ENCODE measurements at places on chromosomes 2 and 18.

DNA sequence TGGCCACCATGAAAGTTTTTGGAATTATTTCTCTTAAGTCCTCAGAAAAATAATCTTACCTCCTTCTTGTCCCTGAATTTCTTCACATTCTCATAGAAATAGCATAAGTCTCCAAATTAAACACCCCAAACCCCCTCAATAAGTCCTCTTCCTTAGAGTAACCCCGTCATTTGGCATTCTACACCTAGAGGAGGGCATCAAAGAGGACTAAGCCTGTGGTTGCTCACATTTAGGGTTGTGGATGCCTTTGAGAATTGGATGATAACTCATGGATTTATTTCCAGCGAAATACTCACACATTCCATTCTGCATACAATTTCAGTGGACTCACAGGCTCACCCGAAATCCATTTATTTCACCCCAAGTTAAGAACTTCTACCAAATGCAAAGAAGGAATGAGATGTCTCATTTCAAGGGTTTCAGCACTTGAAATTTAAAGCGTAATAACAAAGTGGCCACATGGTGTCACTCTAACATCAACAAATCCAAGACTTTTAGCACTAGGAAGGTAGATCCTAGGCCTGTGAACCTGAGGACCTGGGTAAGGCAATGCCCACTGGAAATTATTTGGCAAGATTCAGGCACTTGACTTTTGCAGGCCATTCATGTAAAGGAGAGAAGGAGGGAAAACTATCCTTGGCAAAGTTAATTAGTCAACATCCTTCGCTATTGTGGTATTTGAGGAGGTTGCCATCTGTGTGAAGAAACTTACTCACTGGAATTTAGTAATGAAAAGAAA, 24.6 kb downstream of the DYTN start:
- peak; percentile 75 for DNase-seq

DNA sequence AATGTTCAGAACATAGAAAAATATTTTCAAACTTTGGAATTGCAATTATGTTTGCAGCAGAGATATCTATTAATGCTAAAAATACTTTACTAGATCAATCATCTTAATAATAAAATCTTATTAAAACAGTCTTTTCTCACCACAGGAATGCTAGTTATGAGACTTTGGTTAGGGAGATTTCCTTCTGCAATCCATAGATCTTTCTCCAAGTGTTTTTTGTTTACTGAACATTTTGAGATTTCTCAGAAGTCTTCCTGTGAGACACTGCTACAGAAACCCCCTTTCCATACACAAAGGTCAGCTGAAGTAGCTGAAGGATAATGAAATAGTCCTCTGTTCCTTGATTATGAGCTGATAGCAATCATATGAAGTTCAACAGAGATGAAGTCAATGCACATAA, 59.4 kb upstream of the RAPH1 start:
- no peak for DNase-seq

GRCh38 chr2:72794572-72794971, 31.3 kb downstream of the EXOC6B start:
- DNase-seq: no peak

DNA sequence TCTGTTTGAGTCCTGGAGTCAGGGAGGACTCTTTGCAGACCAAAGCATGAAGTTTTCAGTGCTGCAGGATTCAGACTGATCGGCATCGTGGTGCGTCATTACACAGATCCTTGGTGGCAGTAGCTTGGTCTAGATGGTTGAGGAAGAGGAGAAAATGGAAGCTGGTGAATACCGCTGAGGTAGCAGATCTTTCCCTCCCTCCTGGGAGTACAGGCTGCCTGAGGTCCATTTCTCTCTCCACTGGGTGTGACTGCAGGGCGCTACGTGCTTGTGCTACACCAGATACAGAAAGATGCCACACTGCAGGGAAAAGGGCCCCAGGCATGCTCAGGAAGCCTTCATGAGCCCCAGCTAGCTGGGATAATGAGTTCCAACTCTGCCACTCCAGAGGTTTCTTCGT, 3.3 kb upstream of the CNDP1 start:
- DNase-seq: no peak

DNA sequence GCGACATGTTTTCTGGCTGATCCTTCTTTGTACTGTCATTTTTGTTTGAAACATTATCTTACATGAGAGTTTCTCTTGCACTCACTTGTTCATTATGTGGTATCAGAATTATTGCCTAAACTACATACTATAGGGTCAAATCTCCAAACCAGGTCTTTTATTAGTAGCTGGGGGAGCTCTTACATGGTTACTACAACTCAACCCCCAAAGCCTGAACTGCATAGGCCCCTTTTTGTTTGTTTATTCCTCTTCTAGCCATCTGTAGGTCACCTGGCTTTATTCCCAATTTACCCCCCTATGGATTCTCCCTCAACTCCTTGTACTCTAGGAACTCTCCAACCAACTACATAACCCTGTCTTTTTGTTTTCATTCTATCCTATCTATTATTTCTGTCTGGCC, 46.7 kb downstream of the PUM2 start:
- DNase-seq: no peak

DNA sequence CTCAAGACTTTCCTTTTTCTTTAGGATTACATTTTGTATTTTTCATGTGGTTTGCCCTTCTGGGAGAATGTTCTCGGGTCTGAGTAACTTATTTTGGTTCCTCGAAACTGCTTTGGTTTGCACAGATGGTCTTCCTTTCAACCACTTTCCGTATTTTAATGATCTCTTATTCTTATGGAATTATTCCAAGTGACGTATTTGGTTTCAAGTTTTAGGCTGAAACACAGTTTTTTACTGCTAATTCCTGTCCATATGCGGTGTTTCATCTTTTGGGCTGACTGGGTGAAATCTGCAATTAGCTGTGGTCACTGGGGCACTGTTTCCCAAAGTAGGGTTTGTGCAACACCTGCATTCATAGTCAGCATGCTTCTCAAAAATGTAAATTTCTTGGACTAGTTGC, 122.7 kb downstream of the CAPN13 start:
- no peak for DNase-seq

- no peak for DNase-seq
Observed at GRCh38 chr18:2536493-2536892, 34.8 kb downstream of the METTL4 start.

DNA sequence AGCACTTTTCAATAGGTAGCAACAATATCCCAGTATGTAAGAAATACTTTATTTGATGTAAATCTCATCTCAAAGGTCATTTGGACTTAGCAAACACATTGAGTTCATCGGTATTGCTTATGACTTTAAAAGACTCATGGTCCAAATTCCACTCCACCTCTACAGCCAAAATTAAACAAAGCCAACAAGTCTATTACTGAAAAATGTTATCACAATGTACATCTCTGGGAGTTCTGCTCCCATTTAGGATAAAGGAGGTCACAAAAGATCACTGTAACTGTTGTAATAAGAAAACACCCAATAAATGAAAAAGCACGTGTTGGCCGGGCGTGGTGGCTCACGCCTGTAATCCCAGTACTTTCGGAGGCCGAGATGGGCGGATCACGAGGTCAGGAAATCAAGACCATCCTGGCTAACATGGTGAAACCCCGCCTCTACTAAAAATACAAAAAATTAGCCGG, 50.0 kb downstream of the ESCO1 start:
- DNase-seq: no peak

DNA sequence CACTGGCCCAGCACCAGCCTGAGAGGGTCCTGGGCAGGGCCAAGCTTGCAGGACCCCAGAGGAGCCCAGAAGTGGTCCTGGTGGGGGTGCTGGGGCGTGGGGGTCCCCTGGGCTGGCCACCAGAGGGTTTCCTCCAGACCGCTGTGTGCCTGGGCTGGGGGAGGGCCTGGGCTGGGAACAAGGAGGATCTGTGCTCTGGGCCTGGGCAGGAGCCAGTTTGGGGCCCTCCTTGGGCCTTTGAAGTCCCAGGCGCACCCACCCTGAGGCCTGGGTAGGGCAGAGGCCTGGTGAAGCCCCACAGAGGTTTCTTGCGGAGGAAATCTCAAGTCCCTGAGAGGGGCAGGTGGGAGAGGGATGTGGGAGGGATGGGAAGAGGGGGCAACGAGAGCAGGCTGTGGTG, 63.4 kb upstream of the GPC1 start:
- no peak for DNase-seq

- peak; percentile 90 for DNase-seq
Observed at GRCh38 chr2:33497221-33497650, 20.8 kb downstream of the RASGRP3 start.

DNA sequence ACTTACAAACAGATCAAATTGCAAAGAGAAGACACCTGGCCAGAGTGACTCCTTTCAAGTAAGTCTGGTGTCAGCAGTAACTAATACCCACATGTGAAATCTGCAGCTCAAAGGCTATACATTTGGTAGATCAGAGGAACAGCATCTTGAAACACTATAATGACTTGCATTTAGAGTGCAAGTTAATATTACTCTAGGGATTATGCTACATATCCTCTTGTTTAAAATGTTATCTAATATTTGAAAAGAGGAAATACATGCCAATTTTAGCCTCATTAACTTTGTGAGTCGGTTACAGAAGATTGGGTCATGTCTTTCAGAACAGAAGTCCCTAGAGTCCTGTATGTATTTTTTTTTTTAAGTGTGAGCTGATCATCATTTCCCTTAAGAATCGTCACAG, 15.2 kb downstream of the LANCL1 start:
- peak; percentile 88 for DNase-seq

- DNase-seq: peak; percentile 8
Observed at GRCh38 chr18:74370115-74370514, 54.5 kb downstream of the C18orf63 start.

- DNase-seq: peak; percentile 25
Observed at GRCh38 chr2:215171151-215171550, 32.7 kb upstream of the ABCA12 start.

DNA sequence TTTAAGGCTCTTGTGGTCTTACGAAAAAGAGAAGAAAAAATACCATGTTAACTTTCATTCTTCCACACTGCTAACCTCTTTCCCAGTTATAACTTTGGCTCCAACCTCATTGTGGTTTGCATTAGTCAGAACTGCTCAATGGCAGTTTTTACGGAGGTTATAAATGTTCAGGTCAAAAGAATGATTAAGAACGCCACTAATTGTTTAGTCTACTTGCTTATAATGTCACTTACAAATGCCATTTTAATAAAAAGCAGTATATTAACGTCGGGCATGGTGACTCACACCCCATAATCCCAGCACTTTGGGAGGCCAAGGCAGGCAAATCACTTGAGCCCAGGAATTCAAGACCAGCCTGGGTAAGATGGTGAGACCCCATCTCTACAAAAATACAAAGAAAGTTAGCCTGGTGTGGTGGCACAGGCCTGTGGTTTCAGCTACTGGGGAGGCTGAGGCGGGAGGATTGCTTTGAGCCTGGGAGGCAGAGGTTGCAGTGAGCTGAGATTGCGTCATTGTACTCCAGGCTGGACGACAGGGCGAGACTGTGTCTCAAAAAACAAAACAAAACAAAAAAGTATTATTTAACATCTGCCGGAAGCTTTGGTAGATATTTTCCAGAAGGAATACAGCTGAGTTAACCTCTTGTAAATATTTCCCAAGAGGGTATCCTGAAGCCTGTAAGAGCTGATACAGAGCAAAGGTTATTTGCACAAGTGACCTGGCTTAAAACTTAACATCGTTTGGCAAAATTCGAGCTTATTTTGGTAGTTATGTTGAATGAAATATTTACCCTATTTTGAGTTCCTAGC, 5.1 kb downstream of the AGPS start:
- peak; percentile 62 for DNase-seq

DNA sequence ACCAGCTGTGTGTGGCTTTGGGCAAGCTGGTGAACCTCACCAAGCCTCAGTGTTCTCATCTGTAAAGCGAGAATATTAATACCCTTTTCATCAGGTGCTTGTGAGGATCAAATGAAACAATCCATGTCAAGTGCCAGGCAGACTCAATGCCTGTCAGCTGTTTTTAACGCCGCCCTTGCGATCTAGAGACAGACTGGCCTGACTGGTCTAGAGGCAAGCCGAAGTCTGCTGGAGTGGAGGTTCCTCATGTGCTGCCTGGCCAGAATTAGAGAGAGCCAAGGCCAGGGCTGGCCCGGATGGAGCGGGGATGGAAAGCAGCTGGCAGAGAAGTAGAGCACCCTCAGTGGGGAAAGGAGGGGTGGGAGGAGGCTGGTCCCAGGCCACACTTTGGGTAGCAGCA, 74.5 kb upstream of the B3GNT7 start:
- peak; percentile 55 for DNase-seq

- no peak for DNase-seq
Observed at GRCh38 chr2:133109772-133110171, 439.8 kb upstream of the LYPD1 start.

DNA sequence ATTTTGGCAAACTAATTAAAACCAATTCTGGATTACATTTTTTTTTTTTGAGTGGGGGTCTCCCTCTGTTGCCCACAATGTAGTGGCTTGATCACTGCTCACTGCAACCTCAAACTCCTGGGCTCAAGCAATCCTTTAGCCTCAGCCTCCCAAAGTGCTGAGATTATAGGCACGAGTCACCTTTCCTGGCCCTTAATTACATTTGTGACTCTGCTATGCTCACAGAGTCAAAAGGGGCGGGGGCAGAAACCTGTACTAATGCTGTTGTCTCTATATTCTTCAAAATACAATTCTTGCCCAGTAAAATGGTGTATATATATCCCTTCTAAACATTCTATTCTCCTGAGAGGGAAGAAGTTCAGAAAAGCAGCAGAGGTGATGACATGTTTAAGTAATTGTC, 23.2 kb downstream of the PRKD3 start:
- DNase-seq: peak; percentile 21

- DNase-seq: no peak
Observed at GRCh38 chr2:3285901-3286645, 91.5 kb downstream of the EIPR1 start.

DNA sequence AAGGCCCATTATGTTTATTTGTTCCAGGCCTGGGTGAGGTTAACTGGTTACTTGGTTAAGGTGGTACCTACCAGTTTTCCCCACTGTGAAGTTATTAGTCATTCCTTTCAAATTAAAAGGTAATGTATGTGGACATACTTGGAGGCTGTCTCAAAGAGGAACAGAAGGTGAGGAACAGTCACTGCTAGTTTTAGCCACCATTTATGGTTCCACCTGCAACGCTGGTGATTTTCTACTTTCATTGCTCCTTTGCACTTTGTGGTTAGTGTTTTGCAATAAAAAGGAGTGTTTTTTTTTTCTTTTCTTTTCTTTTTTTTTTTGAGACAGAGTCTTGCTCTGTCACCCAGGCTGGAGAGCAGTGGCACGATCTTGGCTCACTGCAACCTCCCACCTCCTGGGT, 6.1 kb upstream of the ST6GAL2 start:
- DNase-seq: no peak

GRCh38 chr2:202171241-202171825, 67.1 kb downstream of the SUMO1 start:
- DNase-seq: peak; percentile 38

GRCh38 chr2:10924859-10925258, 13.1 kb downstream of the KCNF1 start:
- DNase-seq: no peak

GRCh38 chr2:224934526-224935188, 107.6 kb downstream of the DOCK10 start:
- no peak for DNase-seq

- peak; percentile 63 for DNase-seq
Observed at GRCh38 chr18:31741097-31741735, 19.5 kb downstream of the SLC25A52 start.

DNA sequence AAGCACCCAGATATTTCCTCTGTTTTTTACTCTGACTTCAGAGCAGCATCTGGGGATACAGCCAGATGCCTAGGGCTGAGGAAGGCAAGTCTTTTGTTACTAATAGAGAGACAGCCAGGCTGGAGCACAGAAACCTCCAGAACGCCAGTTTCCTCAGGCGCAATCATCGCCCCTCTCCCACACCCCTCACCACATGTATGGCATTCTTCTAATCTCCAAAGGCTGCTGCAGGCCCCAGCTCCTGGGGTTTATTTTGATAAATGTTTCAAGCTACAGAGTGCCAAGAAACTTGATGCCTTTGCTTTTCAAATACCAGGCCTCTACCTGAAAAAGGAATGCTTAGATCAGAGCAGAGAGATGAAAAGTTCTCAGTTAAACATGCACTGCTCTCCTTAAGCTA, 283.6 kb downstream of the RBM43 start:
- DNase-seq: no peak

Data from NB4 (cell line).